ENCODE measurements at places on chromosomes 13 and 19.

GRCh38 chr13:97339988-97340749, 93.8 kb upstream of the RAP2A start:
- no peak for DNase-seq

DNA sequence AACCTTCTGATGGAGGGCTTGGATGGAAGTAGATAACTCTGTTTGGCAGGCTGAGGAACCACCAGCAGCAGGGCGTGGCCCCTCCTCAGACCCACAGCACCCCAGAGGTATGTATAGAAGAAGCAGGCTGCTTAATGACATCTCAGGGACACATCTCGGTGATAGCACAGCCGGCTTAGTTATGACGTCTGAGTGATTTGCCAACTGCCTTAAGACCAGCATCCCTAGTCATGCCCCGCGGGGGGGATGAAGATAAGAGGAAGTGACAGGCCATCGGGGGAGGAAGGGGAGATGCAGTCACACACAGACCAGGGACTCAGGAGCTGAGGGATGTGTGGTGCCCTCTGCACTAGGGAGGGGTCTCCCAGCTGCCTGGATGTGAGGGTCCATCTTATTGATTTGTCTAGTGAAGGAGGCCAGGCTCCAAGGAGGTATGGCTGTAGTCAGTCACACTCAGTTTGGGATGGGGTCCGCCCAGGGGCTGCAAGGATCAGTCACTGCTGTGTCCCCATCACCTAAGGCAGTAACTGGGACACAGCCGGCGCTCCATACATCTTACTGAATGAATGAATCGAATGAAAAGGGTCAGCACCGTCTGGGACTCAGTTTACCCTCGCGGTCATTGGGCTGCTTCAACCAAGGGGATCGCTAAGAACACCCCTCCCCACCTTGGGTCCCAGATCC, 19.2 kb upstream of the ERCC1 start:
- DNase-seq: no peak

- DNase-seq: no peak
Measured at GRCh38 chr19:45195764-45196163, 17.2 kb downstream of the BLOC1S3 start.

- no peak for DNase-seq
Measured at GRCh38 chr13:112984501-112984900, 15.5 kb downstream of the MCF2L start.

- DNase-seq: no peak
Measured at GRCh38 chr19:2289714-2290435, 7.9 kb upstream of the PEAK3 start.

DNA sequence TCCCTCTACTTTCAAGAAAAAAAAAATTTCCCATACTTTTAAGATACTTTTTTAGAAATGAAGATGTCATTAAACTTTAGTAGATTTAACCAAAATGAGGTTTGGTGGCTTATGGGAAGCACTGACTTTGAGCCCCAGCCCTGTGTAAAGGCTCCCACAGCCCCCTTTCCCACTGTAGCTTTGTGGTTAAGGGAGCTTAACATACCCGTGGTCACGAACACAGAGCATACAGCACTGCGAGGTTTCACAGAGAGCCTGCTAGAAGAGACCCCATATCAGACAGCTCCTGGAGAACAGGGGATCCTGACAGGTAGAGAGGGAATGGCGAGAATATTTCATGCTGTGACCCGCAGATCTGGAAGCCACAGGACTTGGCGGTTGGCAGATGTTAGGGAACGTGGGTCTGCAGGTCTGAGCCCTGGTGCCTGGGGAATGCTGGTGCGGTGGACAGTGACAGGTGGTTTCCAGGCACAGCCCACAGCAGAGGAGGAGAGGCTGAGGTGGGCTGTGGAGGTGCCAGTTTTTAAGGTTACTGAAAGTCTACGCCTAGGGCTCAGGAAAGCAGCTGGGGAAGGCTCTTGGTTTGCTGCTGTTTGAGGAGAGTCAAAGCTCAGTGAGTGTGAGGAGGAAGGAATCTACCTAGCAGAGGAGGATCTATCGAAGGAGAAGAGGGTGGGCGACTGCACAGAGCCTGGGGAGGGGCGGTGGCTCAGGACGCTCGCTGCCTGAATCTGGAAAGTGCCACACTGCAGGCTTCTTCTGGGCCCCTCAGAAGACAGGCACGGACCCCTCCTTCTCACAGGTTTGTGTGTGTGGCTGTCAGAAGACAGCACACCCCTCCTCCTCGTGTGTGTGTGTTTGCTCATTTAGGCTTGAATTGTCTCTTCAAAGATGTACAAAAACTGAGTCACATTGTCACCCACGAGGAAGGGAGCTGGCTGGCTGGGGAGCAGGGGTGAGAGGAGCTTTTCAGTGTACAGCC, 49.9 kb downstream of the SLC7A9 start:
- no peak for DNase-seq

DNA sequence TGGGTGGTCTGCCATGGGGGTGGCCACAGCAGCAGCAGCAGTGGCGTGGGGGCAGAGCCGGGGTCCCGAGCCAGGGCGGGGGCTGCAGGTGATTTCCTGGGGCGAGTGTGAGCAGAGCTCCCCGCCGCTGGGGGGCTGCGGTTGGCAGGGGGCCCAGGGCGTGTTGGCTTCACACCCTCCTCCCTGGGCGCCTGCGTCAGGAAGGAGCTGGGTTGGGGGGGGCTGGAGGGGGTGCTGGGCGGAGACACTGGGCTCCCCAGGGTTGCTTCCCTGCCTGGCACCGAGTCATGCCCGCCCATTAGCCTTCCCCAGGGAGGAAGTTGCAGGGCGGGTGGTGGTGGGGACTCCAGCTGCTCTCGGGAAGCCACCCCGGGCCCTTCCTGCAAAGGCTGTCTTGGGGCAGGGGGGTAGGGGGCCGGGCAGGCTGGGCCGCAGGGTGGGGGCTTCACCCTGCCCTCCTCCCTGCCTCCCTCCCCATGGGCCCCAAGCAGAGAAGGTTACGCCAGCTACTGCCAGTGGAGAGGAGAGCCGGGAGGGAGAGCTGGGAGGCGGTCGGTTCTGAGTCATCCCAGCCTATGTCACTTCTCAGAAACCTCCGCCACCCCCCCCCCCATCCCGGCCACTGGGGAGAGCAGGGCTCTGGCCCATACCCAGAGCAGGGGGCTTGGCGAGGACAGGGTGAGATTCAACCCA, 4.6 kb downstream of the MIDN start:
- peak; percentile 93 for DNase-seq

- DNase-seq: no peak
Measured at GRCh38 chr13:76790980-76791819, 95.0 kb downstream of the KCTD12 start.

DNA sequence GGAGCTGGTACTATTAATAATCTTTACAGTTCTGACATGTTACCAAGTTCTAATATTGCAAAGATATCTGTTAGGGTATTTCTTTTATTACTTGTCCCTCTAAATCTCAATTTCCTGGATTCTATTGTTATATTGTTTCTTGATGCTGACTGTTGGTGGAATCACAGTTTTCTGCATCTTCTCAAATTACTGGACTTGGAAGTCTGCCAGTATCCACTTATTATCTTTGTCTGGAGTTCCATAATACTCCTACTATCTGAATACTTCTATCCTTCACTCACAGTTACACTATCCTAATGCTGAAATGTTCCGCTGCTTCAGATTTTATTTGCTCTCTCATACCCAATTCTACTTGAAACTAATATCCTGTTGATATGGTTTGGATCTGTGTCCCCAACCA, 1985.7 kb upstream of the PRR20A start:
- no peak for DNase-seq

- no peak for DNase-seq
Measured at GRCh38 chr13:111847964-111848363, 219.0 kb upstream of the SOX1 start.

GRCh38 chr19:38210458-38210987, 13.5 kb downstream of the DPF1 start:
- no peak for DNase-seq

- no peak for DNase-seq
Measured at GRCh38 chr13:61275251-61275650, 140.4 kb downstream of the PCDH20 start.

DNA sequence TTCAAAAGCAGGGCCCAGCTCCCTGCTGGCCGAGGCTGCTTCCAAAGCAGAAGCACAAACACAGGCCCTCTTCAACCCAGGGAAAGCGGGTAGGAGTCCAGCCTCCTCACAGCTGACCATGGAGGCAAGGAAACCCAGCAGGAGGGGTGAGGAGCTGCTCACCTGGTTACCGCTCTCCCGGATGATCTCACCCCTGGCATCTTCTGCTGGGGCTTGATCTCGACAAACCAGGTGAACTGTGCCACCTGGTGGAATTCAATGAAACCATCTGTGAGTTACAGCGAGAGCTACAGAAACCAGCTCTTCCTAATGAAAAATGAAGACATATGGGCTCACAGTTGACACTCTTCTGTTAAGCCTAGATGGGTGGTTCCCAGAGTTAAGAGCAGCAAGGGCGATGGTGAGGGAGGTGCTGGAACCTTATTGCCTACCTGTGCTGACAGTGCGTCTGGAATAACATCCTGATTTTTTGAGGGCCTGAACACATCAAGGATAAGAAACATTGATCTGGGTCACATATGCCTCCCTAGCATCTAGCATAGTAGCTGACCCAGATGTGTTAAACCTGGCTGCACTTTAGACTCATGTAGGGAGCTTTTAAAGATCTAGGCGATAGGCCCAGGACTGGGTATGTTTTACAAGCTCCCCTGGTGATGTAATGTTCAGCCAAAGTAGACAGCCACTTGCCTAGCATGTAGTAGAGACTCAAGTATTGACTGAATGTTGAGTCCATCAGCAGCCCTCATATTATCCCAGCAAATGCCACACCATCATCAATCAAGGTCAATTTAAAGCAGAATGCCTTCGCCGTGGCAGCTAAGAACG, 6.1 kb downstream of the DHRS12 start:
- no peak for DNase-seq

DNA sequence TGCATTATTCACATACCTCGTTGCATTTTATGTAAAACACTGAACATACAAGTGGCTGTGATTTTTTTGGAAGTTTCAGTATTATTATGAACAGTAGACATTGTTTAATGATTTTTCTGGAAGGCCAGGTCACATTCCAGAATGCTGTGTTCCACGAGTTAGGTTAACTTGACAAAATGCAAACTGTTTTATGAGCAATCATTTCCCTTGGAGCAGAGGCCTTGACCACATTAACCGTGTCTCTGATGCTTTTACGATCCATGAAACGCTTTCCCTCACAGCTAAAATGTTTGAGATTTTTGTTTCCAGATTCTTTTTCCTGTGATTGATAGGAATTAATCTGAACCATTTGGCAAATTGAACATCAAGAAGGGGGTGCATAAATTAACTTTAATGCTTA, 57.8 kb downstream of the MBNL2 start:
- no peak for DNase-seq

GRCh38 chr19:4639531-4640246, 373 bp downstream of the TNFAIP8L1 start:
- DNase-seq: no peak

- DNase-seq: no peak
Measured at GRCh38 chr13:23776698-23777574, 112.3 kb downstream of the MIPEP start.

All from brain pericyte (primary cell).